ENCODE measurements at places on chromosomes 4 and X.

DNA sequence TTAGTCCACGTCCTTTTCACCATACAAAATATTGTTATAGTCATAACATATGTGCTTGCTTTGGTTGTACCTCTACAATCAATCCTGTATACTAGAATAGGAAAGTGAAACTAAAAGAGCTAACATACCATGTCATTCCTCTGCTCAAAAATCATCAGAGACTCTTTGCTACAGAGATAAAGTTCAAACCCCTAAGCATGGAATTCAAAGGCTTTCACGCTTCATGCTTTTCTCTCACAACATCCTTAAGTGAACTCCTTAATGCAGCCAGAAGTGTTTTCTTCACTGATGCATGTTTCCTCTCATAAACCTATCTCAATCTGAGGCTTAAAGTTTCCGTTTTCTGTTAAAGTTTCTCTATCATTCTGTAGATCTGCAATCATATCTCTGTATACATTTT, 744.6 kb upstream of the IGFBP7 start:
- DNase-seq = no peak

DNA sequence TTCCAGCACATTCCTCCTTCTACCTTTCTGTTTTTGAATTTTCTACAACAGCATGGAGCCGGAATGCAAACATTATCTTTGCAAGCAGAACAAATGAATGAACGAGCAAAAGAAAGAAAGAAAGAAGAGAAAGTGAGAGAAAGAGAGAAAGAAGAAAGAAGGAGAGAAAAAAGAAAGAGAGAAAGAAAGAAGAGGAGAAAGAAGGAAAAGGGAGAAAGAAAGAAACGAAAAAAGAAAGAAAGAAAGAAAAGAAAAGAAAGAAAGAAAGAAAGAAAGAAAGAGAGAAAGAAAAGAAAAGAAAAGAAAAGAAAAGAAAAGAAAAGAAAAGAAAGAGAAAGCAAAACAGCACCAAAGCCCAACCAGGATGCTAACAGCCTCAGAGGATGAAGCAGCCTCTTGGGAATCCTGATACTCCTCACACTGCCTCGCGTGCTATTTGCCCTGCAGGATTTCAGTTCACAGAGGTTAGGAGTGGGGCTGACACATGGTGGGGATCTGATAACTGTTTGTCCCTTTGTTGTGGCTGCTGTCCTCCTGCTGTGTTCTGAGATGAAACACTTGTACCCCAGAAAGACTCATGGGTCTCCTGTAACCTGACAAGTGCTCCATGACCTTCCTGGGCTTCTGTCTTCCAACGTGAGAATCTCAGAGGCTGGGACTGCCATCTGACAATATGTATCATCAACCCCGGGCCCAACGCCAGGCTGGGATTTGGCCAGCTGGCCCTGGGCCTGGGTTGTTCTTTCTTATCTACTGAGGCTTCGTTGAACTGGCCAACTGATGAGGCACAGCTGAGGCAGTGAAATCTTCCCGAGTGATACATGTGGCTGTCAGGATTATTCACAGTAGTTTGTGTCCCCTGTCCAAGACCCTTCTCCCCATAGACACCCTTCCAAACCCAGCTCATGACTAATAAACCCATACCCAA, 61.0 kb downstream of the SEPSECS start:
- DNase-seq = no peak

- no peak for DNase-seq
Observed at GRCh38 chr4:140769209-140769608, 13.0 kb upstream of the TBC1D9 start.

GRCh38 chrX:68498044-68498507, 775 bp upstream of the YIPF6 start:
- DNase-seq = peak; percentile 14

GRCh38 chrX:30275498-30275897, 28.6 kb downstream of the MAGEB1 start:
- DNase-seq = no peak

GRCh38 chrX:46837558-46838485, 979 bp downstream of the RP2 start:
- peak; percentile 39 for DNase-seq

DNA sequence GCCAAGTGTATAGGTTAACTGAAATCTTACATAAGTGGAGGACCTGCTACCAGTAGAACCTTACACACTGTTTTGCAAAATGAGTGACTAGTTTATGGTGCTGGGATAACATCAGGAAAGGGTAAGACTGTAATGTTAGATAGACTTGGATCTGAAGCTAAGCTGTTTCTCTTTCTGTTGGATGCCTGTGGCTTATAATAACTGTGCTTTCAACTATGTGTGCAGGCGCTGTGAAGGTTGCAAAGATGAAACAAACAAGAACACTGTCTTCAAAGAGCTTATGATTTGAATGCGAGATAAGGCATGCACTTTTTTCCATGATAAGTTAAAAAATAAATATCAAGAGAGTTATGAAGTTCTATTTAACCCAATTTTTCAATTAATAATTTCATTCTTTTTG, 34.5 kb upstream of the LCORL start:
- DNase-seq = no peak

DNA sequence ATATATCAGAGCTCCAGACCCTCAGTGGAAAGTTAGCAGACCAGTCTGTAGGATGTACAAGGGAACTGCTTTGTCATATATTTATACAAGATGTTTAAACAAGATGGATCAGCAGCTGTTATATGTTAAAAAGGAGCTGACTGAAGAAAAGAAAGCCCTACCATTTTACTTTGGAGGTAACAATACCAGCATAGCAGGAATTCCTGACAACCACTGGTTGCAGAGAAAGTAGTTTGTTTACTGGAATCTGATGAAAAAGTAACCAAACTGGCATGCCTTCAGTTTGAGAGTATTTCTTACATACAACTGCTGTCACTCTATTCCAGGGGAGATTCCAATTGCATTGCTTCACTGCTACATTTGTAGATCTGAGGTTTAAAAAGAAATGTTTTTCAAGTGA, 49.5 kb upstream of the GABRQ start:
- DNase-seq = no peak

Data from CD4-positive, alpha-beta T cell treated with Interleukin-10 for 1 hour (primary cell).